Peyer's patch (tissue), 4 donors: ENCODE measurements at places on chromosomes 1 and 21. TPM values are rescaled to one million over a fixed set of nuclear protein-coding genes. Genes with fewer than 3 reads are reported as not detected.

The TCHHL1 gene
- total RNA-seq = not detected

The ESPN gene
- 390 TPM for total RNA-seq

The AVPR1B gene
- 0.47 TPM for total RNA-seq

The IVL gene
- not detected for total RNA-seq

The SCAMP3 gene
- 48.0 TPM for total RNA-seq

The CCDC185 gene
- total RNA-seq = not detected

The ZBTB8B gene
- not detected for total RNA-seq

The CAMK1G gene
- not detected for total RNA-seq

The RHD gene
- total RNA-seq = not detected

The KRTAP13-2 gene
- not detected for total RNA-seq

The HCN3 gene
- 7.4 TPM for total RNA-seq

The SPATA46 gene
- not detected for total RNA-seq

The NIBAN1 gene
- 9.0 TPM for total RNA-seq

The FCRL5 gene
- 6.3 TPM for total RNA-seq

The OTUD3 gene
- 13.6 TPM for total RNA-seq

The OR6Y1 gene
- total RNA-seq = not detected
